ENCODE measurements at places on chromosomes 6 and 20.

DNA sequence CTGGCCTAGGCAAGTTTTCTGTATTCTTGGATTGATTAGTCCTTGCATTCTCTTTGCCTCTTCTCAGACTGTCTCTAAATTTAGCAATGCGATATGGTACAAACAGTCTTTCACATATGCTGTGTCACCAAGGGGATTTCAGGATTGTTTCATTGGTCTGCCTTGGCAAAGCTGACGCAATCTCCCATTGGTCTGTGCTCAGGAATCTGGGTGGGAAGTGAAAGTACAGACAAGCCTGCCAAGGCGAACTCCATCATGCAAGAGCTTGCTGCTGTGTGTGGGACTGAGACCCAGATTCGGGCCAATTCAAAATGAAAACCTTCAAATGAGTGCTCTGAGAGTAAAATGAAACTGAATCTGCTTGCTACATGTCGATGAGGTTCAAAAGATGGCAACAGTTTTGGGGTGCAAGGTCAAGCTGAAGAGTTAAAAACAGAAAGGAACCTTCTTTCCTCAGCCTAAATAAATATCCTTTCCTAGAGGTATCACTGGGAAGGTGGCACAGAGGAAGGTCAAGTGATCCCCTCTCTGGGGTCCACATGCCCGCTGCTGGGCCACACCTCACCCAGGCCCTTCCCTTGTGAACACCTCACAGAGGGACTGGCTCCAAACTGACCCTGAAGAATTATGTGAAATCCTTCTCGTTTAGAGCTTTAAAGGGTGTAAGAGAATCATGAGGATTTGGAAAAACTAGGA lies 198.8 kb upstream of the PREP start:
- DNase-seq = peak; percentile 84

DNA sequence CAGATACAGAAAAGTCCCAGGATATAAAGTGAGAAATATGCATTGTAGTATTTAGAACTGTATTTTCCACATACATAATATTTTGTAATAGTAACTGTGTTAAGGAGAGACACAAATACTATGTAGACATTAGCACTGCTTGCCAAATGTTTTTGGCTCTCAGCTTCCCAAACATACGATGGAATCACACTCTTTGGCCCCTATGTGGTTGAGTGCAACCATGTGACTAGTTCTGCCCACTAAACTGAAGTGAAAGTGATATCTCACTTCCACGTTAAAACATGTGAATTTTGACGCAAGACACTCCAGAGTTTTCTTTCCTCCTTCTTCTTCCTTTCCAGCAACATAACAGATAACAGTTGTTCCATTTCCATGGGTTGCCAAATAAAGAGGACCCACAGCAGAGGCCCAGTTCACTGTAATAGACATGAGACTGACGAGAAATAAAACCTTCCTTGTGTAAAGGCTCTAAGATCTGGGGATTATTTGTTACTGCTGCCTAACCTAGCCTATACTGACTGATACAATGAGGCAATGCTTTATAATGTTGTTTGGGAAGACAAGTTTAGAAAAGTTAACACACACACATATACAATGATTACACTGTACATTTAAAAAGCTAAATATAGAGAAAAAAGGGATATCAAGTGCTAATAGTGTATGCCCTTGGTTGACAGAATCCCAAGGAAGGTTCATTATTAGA lies 97.2 kb downstream of the PTPRT start:
- no peak for DNase-seq

DNA sequence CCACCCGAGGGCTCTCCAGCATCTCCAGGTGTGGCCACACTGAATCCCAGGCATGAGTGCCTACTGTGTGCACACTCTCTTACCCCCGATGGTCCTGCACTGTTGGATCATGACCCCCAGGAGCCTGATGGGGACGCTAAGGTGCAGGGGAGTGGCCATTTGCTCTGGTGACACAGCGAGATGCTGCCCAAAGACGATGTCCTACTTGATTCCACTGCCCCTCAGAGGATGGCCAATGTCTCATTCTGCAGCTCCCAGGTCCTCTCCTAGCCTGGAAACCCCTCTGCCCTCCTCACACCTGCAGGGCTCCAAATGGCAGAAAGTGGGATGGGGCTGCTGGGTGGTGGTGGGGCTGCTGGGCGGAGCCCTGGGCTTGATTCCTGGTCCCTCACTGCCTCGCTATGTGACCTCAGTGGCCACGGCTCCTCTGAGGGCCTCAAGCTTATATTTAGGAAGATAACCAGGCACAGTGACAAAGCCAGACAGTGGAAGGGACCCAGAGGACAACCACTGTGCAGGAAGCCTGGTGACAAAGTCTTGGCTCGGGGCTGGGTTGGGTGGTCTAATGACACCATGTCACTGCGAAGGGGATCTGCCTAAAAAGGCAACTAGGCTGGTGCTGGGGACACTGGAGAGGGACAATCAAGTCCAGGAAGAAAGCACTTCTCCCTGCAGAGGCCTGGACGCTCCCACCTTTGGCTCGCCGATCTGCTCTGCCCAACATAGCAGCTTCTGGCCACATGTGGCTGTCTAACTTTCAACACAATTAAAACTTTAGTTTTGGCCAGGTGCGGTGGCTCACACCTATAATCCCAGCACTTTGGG lies 28.4 kb downstream of the TGM2 start:
- DNase-seq = no peak

GRCh38 chr6:63672582-63673129 lies 37.1 kb downstream of the PHF3 start:
- no peak for DNase-seq

- DNase-seq = no peak
These were observed 62.1 kb upstream of the ZNF217 start for GRCh38 chr20:53655625-53656292.

- DNase-seq = no peak
These were observed 790 bp downstream of the TOX2 start for GRCh38 chr20:43915211-43916072.

- peak; percentile 72 for DNase-seq
These were observed 80.4 kb upstream of the BTN3A2 start for GRCh38 chr6:26284537-26285142.

- DNase-seq = no peak
These were observed 78.8 kb upstream of the OPRM1 start for GRCh38 chr6:153960281-153960680.

DNA sequence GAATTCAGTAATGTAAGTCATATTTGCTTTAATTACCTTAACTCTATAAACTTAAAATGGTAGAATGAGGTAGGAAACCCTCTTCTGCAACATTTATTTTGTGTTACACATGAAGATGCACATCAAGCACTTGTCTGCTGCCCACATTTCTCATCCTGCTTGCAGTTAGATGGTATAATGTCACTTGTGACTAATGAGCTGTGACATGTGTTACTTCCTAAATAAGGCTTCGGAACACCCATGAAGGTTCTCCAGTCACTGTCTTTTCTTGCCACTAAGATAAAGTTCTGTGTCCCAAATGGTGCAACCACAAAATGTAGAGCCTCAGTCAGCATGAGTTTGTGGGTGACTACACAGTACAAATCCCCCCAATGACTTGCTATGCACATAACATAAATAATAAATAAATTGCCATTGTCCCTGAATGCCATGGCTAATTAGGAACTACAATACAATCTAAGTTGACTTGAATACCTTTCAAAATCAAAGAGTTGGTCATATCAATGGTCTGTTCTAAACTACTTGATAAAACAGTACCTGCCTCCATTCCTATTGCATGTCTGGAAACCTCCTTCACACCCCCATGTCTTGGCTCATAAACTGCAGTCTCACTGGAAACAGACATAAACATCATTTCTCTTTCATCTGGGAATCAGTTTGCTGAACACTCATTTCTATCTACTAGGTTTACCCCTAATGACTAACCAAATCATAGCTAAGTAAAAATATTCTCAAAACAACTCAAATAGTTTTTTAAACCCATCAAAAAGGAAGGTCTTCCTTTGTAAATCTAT lies 157.2 kb downstream of the PTPRK start:
- no peak for DNase-seq

- no peak for DNase-seq
These were observed 82.3 kb downstream of the CAP2 start for GRCh38 chr6:17475606-17476244.

DNA sequence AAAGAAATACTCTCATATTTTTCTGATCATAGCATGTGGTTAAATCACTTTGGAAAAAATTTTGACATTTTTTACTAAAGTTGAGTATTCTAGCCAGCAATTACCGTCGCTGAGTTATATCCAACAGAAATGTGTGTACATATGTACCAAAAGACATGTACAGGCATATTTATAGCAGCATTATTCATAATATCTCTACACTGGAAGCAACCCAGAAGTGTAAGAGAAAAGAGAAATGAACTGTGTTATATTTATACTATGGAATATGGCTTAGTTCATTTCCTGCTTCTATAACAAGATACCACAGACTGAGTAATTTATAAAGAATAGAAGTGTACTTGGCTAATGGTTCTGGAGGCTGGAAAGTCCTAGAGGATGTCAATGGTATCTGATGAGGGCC lies 474.0 kb upstream of the GJE1 start:
- no peak for DNase-seq

- no peak for DNase-seq
These were observed 8.8 kb upstream of the PARD6B start for GRCh38 chr20:50722424-50723155.

- no peak for DNase-seq
These were observed 983 bp upstream of the KCNQ5 start for GRCh38 chr6:72620871-72621290.

GRCh38 chr20:21826976-21827375 lies 121.5 kb downstream of the PAX1 start:
- no peak for DNase-seq

- DNase-seq = no peak
These were observed 700.5 kb downstream of the TENT5A start for GRCh38 chr6:81051952-81052351.

GRCh38 chr20:47487175-47487917 lies 14.3 kb upstream of the NCOA3 start:
- no peak for DNase-seq

- no peak for DNase-seq
These were observed 69.3 kb downstream of the TOX2 start for GRCh38 chr20:43983904-43984361.

DNA sequence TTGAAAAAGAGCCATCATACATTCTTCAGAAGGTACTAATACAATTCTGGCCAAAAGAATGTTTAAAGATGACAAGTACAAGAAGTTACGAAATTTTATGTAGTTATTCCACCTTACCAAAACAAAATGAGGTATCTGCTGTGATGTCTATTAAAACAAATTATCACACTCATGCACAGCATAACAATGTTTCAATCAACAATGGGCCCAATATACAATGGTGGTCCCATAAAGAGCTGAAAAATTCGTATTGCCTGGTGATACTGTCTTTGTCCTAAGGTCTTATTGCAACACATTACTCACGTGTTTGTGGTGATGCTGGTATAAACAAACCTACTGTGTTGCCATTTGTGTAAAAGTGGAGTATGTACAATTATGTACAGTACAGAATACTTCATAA lies 3.6 kb upstream of the NUP153 start:
- DNase-seq = no peak

- DNase-seq = no peak
These were observed 140.4 kb upstream of the TAB2 start for GRCh38 chr6:149176971-149177667.

GRCh38 chr6:111437573-111437972 lies 45.4 kb downstream of the REV3L start:
- DNase-seq = no peak

DNA sequence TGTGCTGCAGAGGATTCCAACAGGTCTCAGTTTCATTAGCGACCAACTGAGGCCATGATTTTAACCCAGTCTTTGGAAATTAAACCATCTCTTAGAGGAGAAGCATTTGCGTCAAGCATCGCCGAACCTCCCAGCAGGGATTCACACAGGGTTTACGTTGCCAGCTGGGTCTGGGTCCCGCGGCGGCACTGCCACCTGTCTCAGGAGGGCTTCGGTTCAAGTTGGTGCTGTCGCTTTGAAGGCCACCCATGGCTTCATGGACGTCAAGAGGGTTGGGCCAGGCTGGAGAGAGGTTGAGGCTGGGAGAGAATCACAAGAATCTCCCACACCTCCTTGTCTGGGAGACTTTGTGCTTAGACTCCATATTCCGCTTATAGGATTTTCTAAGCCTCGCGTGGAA lies 43.0 kb upstream of the FRMD1 start:
- DNase-seq = no peak

DNA sequence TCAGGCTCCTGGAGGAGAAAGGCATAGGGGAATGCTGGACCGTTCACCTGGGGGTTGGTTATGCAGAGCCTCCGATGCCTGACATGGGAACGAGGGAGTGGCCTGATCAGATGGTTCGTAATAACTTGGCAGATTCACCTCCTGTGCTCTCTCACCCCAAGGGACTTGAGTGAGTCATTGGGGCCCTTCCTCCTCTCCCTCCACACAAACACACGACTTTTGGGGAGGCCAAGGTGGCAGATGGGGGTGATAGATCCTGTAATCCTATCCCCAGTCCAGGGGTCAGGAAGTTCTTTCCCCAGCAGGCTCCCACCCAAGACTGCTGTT lies 45.6 kb upstream of the ARFGEF2 start:
- no peak for DNase-seq

DNA sequence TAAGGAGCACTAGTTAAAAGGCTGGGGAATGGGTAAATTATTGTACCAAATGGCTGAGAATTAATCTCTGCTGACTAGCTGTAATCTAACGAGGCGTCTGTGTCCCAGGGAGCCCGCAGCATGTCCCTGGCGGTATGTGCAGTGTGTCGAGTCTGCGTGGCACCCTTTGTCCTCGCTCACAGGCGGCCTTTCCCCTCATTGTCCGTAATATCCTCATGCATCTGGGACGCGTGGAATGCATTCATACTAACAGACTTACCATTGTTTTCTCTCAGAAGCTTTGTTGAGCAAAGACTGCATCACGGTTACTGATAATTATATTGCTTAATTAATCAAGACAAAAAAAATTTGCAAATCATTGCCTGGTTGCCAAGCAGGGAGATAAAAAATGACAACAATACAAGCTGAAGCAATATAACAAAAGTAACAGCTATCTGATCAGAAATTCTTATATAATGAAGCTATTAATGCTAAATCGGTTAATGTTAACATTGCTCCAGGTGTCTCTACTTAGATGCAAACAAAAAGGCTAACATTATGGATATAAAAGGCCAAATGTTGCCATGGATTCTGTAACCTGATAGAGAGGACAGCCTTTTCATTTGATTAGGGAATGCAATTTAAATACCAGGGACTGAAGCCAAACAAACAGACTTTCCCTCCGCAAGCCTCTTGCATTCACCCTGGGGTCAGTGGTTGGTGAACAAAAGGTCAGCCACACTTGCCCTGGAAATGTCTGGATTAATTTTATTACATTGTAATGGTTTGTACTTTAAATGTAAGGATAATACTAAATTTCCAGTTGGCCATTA lies 124.8 kb downstream of the INSM1 start:
- no peak for DNase-seq

GRCh38 chr6:156646496-156646895 lies 130.7 kb upstream of the ARID1B start:
- no peak for DNase-seq

- no peak for DNase-seq
These were observed 67.1 kb upstream of the DUSP22 start for GRCh38 chr6:225121-225721.
